Peyer's patch (tissue), 4 donors: ENCODE measurements at places on chromosomes 13 and 19. TPM values are rescaled to one million over a fixed set of nuclear protein-coding genes. Genes with fewer than 3 reads are reported as not detected.
A peak's percentile ranks its signal among the peaks of the same experiment; 100 is the strongest.

- no peaks in the 10 kb centered on the region for H3K36me3 ChIP-seq
- H3K4me3 ChIP-seq = peak overlapping the region; percentile 59
- peak overlapping the region; percentile 98 for H3K27ac ChIP-seq
- no peaks in the 10 kb centered on the region for H3K27me3 ChIP-seq
Observed at GRCh38 chr19:1265615-1266128, 3.5 kb upstream of the CIRBP start.

DNA sequence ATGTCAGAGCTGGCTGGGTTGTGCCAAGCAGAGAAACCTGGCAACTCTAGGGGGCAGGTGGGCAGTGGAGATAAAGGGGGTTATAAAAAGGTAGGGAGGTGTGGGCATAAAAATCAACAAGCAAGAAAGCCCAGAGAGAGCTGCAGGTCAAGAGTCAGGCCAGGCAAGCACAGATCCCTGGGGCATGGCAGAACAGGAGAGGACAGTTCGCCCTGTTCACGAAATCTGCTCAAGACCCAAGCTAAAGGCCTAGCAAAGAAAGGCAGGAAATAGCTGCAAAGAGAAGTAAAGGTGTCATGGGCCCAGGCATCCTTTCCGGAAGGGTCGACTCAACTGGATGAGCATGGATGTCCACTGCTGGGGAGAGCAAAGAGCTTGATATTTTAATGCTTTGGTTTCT lies 3.4 kb downstream of the MBNL2 start:
- no peak overlapping the region for H3K4me3 ChIP-seq
- no peaks in the 10 kb centered on the region for H3K27me3 ChIP-seq
- peak overlapping the region; percentile 84 for H3K27ac ChIP-seq
- no peak for DNase-seq

- H3K36me3 ChIP-seq = no peaks in the 10 kb centered on the region
- no peaks in the 10 kb centered on the region for H3K27me3 ChIP-seq
- no peak overlapping the region for H3K27ac ChIP-seq
- peaks cover 9% of the 10 kb centered on the region for H3K4me1 ChIP-seq
- DNase-seq = peak; percentile 80
Observed at GRCh38 chr19:38514812-38515633, 81.5 kb downstream of the RYR1 start.

GRCh38 chr19:42433503-42434260 lies 6.5 kb upstream of the LIPE start:
- H3K27me3 ChIP-seq = no peaks in the 10 kb centered on the region
- H3K36me3 ChIP-seq = no peaks in the 10 kb centered on the region
- no peak overlapping the region for H3K4me3 ChIP-seq

GRCh38 chr13:41052441-41052840 lies 8.9 kb upstream of the WBP4 start:
- no peaks in the 10 kb centered on the region for H3K27me3 ChIP-seq
- H3K36me3 ChIP-seq = no peaks in the 10 kb centered on the region
- DNase-seq = no peak

DNA sequence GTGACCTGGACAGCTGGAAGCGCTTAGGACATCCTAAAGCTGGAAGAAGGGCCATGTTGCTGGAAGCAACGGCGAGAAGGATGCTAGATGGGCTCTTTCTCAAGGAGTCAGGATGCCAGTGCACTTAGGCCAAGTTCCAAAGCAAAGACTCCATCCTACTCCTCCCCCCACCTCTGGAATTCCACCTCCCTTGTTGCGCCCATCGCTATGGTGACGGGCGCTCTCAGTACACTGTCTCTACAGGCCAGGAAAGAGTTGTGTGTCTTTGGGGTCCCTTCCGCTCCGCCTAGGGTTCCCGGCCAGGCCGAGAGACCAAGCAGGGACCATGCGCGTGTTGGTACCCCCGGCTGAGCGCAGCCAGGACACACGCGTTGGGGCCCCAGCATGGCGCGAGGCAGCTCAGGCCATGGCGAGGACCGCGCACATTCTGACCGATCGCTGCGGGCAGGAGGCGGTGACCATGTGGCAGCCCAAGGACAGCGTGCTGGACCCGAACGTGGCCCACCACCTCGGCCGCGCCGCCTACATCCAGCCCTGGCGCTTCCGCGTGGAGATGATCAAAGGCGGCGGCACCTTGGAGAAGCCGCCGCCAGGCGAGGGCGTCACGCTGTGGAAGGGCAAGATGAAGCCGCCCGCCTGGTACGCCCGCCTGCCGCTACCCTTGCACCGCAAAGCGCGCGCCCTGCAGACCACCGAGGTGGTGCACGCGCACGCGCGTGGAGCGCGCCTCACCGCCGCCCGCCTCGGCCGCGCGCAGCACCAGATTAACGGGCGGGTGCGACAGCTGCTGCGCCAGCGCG lies 31.0 kb upstream of the SLC1A6 start:
- no peak overlapping the region for H3K27ac ChIP-seq
- H3K36me3 ChIP-seq = no peaks in the 10 kb centered on the region
- no peaks in the 10 kb centered on the region for H3K27me3 ChIP-seq
- no peak overlapping the region for H3K4me3 ChIP-seq
- DNase-seq = no peak
- no peaks in the 10 kb centered on the region for H3K4me1 ChIP-seq

DNA sequence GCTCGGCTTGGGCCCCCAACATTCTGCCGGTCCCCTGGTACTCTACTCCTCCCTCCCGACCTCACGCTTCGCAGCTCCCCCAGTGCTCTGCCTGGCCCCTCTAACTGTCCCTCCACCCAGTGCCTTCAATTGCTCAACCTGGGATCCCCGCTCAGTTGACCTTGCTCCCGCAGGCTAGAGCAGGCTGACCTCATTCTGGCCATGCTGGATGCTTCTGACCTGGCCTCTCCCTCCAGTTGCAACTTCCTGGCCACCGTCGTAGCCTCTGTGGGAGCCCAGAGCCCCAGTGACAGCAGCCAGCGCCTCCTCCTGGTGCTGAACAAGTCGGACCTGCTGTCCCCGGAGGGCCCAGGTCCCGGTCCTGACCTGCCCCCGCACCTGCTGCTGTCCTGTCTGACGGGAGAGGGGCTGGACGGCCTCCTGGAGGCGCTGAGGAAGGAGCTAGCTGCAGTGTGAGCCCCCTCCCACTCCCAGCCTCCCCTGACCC lies 3.6 kb downstream of the GTPBP3 start:
- no peak for DNase-seq
- H3K27ac ChIP-seq = no peak overlapping the region
- H3K36me3 ChIP-seq = no peaks in the 10 kb centered on the region
- H3K4me3 ChIP-seq = peak overlapping the region; percentile 38

DNA sequence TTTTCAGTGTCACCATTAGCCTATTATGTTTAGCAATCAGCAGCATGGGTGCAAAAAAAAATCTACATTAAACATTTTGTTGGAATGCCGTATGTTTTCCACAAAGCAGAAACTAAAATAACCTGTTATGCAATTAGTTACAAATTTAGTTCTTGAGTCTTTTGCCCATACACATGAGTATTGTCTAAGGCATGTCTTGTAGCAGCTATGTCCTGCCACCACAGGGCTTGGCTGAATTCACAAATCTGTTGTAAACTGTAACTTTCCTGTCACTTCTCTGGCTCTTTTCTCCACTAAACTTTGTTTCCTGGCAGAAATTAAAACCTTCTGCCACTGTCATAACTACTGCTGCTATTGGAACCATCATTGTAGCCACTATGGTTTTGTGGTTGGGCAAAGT lies 277.9 kb upstream of the SPRY2 start:
- H3K27ac ChIP-seq = no peak overlapping the region
- no peaks in the 10 kb centered on the region for H3K36me3 ChIP-seq
- no peaks in the 10 kb centered on the region for H3K4me1 ChIP-seq
- no peak for DNase-seq

DNA sequence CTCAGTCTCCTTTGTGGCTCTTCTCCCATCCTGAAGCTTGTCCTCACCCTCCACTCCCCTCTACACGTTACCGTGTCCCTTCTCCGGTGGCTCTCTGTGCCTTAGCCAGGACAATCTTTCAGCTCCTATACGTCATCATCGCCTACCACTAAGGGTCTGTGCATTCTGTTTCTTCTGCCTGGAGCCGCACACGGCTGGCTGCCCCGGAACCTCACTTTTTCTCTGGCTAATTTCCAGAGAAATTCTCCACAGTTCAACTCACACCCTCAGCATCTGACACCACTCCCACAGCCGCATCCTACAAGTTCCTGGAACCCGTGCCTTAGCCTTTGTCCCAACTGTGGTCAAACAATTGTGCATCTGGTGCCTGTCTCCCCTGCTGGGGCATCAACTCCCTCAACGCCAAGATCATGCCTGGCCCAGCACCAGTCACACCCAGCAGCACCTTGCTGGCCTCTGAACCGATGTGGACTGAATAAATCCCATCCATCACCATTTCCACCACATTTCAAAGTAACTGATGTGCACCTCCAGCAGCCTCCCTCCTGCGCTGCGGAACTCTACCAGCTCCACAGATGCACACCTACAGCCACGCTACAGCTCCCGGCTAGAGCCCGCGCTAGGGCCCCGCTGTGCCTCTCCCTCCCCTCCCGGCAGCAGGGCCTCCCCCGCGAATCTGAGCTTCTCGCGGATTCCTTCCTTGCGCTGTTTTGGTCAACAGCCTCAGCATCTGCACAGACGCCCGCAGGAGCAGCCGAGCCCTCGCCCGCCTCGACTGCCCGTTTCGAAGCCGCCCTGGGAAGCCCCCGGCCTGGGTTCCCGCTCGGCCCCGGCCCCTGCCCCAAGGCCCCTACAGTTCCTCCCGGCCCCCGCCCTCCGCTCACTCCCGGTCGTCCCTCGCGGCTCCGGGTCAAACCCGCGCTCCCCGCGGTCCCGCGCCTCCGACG lies 689 bp downstream of the DCUN1D2 start:
- peak overlapping the region; percentile 90 for H3K4me3 ChIP-seq
- peaks cover 50% of the 10 kb centered on the region for H3K4me1 ChIP-seq
- no peaks in the 10 kb centered on the region for H3K36me3 ChIP-seq
- peak; percentile 27 for DNase-seq
- H3K27me3 ChIP-seq = no peaks in the 10 kb centered on the region

DNA sequence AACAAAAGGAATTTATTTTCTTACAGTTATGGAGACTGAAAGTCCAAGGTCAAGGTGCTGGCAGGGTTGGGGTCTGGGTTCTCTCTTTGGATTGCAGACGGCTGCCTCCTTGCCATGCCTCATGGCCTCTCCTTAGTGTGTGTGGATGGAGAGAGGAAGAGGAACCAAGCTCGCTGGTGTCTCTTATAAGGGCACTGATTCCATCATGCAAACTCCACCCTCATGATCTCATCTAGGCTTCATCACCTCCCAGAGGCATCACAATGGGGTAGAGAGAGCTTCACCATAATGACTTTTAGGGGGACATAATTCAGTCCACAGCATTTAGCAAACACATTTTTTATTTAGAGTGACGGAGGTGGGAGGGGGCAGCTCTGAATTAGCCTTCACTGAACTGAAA lies 104.9 kb upstream of the ABCC4 start:
- H3K4me3 ChIP-seq = no peak overlapping the region
- no peaks in the 10 kb centered on the region for H3K27me3 ChIP-seq
- H3K36me3 ChIP-seq = no peaks in the 10 kb centered on the region
- H3K4me1 ChIP-seq = no peaks in the 10 kb centered on the region
- DNase-seq = no peak
- no peak overlapping the region for H3K27ac ChIP-seq

GRCh38 chr19:36420961-36421748 lies 2.7 kb upstream of the ZFP82 start:
- DNase-seq = no peak
- H3K4me1 ChIP-seq = peaks cover 6% of the 10 kb centered on the region
- H3K27me3 ChIP-seq = no peaks in the 10 kb centered on the region
- no peak overlapping the region for H3K27ac ChIP-seq

- H3K27me3 ChIP-seq = no peaks in the 10 kb centered on the region
- no peak overlapping the region for H3K27ac ChIP-seq
- DNase-seq = peak; percentile 78
- no peaks in the 10 kb centered on the region for H3K4me1 ChIP-seq
- no peak overlapping the region for H3K4me3 ChIP-seq
Observed at GRCh38 chr19:11560404-11561051, 1.5 kb upstream of the ELOF1 start.

GRCh38 chr13:90108547-90108946 lies 1238.9 kb upstream of the MIR17HG start:
- no peaks in the 10 kb centered on the region for H3K4me1 ChIP-seq
- no peak for DNase-seq
- H3K36me3 ChIP-seq = no peaks in the 10 kb centered on the region
- no peak overlapping the region for H3K4me3 ChIP-seq
- H3K27me3 ChIP-seq = no peaks in the 10 kb centered on the region

- no peaks in the 10 kb centered on the region for H3K36me3 ChIP-seq
- H3K4me3 ChIP-seq = peak overlapping the region; percentile 60
- no peaks in the 10 kb centered on the region for H3K27me3 ChIP-seq
- DNase-seq = no peak
- no peaks in the 10 kb centered on the region for H3K4me1 ChIP-seq
- H3K27ac ChIP-seq = peak overlapping the region; percentile 35
Observed at GRCh38 chr13:22915442-22916082, 265.2 kb upstream of the SGCG start.

- H3K4me3 ChIP-seq = no peak overlapping the region
- H3K27ac ChIP-seq = no peak overlapping the region
- no peaks in the 10 kb centered on the region for H3K27me3 ChIP-seq
- H3K36me3 ChIP-seq = no peaks in the 10 kb centered on the region
- no peak for DNase-seq
- no peaks in the 10 kb centered on the region for H3K4me1 ChIP-seq
Observed at GRCh38 chr13:30567072-30567471, 50.6 kb upstream of the USPL1 start.

- peaks cover 4% of the 10 kb centered on the region for H3K4me1 ChIP-seq
- no peak overlapping the region for H3K4me3 ChIP-seq
- H3K36me3 ChIP-seq = peaks cover 41% of the 10 kb centered on the region
- DNase-seq = no peak
- H3K27ac ChIP-seq = no peak overlapping the region
- no peaks in the 10 kb centered on the region for H3K27me3 ChIP-seq
Observed at GRCh38 chr19:42515241-42515832, 12.9 kb downstream of the CEACAM1 start.

- H3K4me3 ChIP-seq = no peak overlapping the region
- no peak for DNase-seq
- H3K27me3 ChIP-seq = no peaks in the 10 kb centered on the region
Observed at GRCh38 chr13:32695602-32696250, 109.5 kb downstream of the PDS5B start.

- H3K4me1 ChIP-seq = no peaks in the 10 kb centered on the region
- H3K27ac ChIP-seq = no peak overlapping the region
- no peaks in the 10 kb centered on the region for H3K36me3 ChIP-seq
Observed at GRCh38 chr19:31286491-31286890, 62.7 kb downstream of the TSHZ3 start.

- H3K4me3 ChIP-seq = no peak overlapping the region
- no peaks in the 10 kb centered on the region for H3K36me3 ChIP-seq
- DNase-seq = no peak
- no peaks in the 10 kb centered on the region for H3K4me1 ChIP-seq
- H3K27ac ChIP-seq = no peak overlapping the region
- H3K27me3 ChIP-seq = no peaks in the 10 kb centered on the region
Observed at GRCh38 chr19:20321139-20321763, 154.2 kb downstream of the ZNF486 start.

FAM83E gene
- total RNA-seq = 108 TPM

CABP5 gene
- total RNA-seq = not detected

STAP2 gene
- total RNA-seq = 227 TPM

CD79A gene
- total RNA-seq = 4.6 TPM

SIGLEC5 gene
- not detected for total RNA-seq

EEF1AKMT1 gene
- 2.2 TPM for total RNA-seq

TLE2 gene
- 4.6 TPM for total RNA-seq

ICAM5 gene
- not detected for total RNA-seq

GIPR gene
- 6.0 TPM for total RNA-seq

CBY2 gene
- not detected for total RNA-seq

NLRP11 gene
- not detected for total RNA-seq

C19orf85 gene
- total RNA-seq = not detected

OCEL1 gene
- 36.7 TPM for total RNA-seq

CEACAM16 gene
- total RNA-seq = not detected
